ENCODE measurements at places on chromosomes 4 and X.

DNA sequence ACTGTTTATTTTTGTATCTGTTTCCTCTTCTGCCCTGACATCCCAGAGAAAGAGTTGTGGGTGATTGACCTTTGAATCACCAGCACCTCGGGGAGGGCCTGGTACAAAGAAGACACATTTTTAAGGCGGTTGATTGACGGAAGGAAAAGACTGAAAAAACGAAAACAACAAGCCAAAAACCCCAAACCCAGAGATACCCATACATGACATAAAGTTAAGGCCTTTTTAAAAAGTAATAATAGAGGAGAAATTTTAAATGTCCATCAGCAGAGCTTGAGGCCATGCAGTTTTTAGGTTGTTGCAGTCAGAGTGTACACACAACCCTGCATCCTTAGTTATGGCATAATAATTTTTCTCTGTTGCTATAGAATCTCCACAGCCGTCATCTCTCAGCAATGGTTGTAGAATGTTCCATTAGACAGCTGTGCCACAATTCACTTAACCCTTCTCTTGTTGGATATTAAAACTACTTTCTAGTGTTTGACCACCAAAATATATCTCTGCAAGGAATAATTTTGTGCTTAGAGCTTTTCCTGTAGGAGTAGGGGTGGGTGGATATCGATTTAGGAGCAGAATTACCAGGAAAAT lies 110.2 kb downstream of the GNL3L start:
- DNase-seq: no peak
- no peaks in the 10 kb centered on the region for H3K27me3 ChIP-seq
- H3K4me1 ChIP-seq: peaks cover 5% of the 10 kb centered on the region
- H3K4me3 ChIP-seq: peak overlapping the region; percentile 84
- no peaks in the 10 kb centered on the region for H3K36me3 ChIP-seq
- H3K27ac ChIP-seq: peak overlapping the region; percentile 99

DNA sequence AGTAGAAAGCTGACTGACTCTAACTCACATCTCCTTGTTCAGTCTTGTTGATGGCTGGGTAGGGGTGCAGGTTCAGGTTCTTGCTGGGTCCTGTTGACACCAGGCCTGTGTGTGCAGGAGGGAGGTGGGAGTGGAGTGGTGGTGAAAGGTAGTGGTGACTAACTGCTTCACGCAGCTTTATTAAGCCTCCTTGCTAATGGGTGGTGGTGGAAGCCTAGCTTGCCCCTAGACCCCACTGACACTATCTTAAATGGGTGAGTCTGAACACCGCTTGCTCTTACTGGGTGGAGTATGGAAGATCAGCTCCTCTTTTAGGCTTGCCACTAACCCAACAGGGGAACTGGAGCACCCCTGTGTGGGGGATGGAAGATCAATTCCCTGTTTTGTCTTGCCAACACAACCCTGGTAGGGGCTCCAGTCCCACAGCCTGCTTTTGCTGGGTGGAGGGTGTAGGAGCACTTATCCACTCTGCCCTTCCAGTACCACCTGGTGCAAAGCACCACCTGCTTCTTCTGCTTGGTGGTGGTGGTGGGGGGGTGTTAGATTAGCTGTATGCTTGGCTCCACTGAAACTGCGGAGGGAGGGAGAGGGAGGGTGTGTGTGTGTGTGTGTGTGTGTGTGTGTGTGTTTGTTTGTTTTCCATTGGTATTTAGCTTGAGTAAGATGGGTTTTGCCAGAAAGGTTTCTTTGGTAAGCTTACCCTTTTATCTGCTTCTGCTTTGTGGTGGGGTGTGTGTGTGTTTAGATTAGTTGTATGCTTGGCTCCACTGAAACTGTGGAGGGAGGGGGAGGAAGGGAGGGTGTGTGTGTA lies 25.6 kb downstream of the KDM6A start:
- H3K4me3 ChIP-seq: no peak overlapping the region
- peaks cover 10% of the 10 kb centered on the region for H3K36me3 ChIP-seq
- peak overlapping the region; percentile 61 for H3K27ac ChIP-seq
- peaks cover 45% of the 10 kb centered on the region for H3K4me1 ChIP-seq
- peak; percentile 22 for DNase-seq

DNA sequence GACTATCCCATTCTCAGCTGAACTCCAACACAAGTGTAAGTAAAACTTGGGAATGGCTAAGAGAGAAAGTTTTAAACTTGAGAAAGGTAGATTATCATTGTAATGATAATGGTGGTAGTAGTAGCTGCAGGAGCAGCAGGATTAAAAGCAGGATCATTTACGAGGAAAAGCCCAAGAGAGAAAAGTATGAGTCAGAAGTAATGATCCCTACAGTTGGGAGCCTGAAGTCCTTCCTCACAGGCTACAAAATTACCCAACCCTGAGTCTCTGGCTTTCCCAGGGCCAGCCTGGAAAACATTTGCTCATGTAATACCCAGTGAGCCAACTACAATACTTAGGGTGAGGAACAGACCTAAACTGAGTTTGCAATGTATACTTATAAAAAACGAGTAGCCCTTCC lies 4.4 kb upstream of the PRDM8 start:
- DNase-seq: no peak
- H3K4me3 ChIP-seq: no peak overlapping the region
- H3K27me3 ChIP-seq: peaks cover 29% of the 10 kb centered on the region
- H3K4me1 ChIP-seq: peaks cover 5% of the 10 kb centered on the region

DNA sequence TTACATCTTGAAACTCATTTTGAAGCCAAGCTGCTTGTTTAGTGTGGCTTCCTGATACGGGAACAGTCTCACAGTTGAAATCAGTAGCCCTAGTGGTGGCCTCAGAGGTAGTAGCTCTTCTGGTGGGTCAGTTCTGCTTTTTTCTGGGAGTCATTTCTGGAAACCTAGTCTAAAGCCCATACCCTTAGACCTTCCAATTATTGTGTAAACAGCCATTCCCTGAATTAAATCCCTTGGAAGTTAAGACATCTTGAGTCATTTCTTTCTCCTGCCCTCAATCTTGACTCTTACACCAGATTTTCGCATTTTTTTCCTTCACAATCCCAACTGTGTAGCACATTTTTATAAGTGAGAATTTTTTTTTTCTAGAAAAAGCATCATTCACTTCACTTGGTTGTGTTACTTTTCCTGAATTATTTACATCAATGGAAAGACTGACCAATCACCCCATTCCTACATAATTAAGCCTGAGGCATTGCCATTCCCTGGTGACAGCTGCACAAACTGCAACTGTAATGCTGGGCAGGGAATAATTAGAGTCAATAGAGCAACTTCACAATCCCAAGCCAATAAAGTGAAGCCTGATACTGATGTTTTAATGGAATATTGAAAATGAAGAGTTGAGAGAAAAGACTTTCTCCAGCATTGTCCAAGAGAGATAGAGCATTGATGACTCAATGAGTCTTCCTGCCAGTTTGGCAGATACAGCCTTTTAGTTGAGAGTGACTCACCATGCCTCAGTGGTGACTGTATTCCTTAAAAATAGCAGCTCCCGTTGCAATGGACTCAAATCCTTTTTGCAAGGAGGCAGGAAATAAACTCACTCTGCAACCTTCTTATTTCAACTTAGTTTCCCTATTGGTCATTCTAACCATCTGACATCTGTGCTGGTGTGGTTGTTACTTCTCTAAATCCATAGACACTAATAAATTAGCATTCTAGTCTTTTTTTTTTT lies 13.0 kb upstream of the SEPSECS start:
- H3K27me3 ChIP-seq: no peaks in the 10 kb centered on the region
- H3K4me3 ChIP-seq: no peak overlapping the region
- peaks cover 16% of the 10 kb centered on the region for H3K4me1 ChIP-seq

DNA sequence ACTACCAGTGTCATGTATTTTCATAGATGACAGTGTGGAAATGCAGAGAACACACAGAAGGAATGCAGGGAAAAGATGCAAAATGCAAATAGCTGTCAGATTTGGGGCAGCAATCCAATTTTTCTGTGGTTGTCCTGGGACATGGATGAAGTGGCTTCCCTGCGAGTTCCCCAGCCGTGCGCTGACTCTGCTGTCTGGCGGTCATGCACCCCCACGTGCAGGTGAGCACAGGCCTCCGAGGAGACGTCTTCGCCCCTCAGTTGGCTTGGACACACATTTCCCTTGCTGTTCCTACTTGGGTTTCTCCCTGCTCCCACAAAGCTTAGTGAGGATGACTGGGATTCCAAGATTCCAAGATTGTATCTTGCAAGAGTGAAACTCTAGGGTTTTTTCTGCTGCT lies 24.4 kb downstream of the BLOC1S4 start:
- peaks cover 7% of the 10 kb centered on the region for H3K4me1 ChIP-seq
- H3K27me3 ChIP-seq: no peaks in the 10 kb centered on the region

DNA sequence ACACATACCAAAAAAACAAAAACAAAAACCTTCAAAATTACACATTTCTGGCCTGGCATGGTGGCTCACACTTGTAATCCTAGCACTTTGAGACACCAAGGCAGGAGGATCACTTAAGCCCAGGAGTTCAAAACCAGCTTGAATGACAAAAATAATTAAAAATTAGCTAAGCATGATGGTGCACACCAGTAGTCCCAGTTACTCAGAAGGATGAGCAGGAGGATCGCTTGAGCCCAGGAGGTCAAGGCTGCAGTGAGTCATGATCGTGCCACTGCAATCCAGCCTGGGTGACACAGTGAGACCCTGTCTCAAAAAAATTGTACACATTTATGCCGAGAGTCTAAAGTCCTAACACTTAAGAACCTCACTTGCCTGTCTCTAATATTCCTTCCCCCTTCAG lies 18.3 kb downstream of the SLC39A8 start:
- DNase-seq: no peak
- no peak overlapping the region for H3K27ac ChIP-seq
- H3K27me3 ChIP-seq: no peaks in the 10 kb centered on the region

DNA sequence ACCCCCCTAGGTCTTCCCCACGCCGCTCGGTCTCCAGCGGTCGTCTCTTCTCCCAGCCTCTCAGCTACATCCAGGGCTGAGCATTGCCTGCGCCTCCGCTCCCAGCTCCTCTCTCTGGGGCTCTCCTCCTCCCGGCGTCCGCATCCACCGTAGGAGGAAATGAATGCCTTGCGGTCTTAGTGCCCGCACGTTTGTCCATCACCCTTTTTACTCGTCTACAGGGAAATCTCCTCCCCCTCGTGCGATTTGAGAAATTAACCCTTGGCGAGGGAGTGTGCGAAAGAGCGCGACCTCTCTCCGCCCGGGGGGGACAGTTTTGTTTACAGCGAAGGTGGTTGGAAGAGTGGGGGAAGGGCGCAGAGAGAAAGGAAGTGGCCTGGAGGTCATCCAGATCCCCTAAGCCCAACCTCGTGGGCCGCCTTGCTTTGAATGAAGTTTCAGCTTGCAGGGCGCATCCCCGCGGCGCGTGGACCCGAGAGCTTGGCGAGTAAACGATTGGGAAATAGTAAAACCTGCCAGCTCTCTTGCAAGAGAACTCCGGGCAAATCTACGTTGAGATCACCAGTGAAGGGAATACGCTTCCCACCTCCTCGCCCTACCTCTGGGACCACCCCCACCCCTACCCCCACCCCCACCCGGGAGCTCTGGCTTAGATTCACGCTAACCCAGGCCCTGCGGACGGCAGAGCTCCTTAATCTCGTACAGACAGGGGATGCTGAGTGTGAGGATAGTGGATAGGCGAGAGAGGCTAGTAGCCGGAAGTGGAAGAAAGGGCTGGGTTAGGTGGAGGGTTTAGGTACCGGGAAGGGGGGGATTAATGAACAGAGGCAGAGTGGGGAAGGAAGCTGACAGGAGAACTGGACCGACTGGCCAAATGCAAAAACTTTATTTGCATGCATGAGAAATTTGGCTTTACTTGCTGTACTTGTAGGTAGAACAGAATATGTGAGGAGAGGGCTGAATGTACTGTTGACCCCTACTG lies at the start of gene ELOVL6:
ELOVL6 (minus strand) TSS at position 181 of the 982 bp plus-strand sequence. CDS start 280 bp downstream, outside the sequence.
- H3K36me3 ChIP-seq: peaks cover 7% of the 10 kb centered on the region
- peak; percentile 62 for DNase-seq
- H3K27me3 ChIP-seq: no peaks in the 10 kb centered on the region
- H3K4me3 ChIP-seq: peak within 1 kb of the TSS; percentile 95
- peak within 1 kb of the TSS; percentile 96 for H3K27ac ChIP-seq

DNA sequence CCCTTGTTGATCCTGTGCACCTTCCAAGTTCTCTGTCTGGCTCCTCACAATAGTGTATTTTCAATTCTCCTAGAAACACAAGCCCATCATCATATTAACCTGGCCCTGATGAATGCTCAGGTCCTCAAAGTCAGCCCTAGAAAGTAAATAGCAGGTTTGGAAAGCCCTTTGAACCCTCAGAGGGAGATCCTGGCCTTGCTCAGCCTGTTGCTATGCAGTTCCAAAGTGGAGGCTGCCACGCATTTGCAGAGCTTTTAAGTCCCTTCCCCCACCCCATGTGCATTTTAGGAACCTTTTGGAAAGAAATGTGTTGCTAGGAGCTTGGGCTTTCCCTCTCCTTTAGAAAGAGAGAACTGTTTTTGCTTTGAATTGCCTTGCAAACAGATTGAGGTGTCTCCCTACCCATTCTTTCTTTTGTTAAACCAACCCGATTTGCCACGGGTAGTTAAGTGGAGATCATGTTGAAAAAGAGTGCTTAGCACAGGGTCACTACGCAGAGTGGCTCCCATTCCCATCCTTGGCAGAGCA lies 12.2 kb downstream of the MAMLD1 start:
- H3K4me1 ChIP-seq: no peaks in the 10 kb centered on the region
- H3K27ac ChIP-seq: no peak overlapping the region
- no peak for DNase-seq
- no peaks in the 10 kb centered on the region for H3K27me3 ChIP-seq
- H3K4me3 ChIP-seq: no peak overlapping the region

- H3K27ac ChIP-seq: no peak overlapping the region
- peaks cover 46% of the 10 kb centered on the region for H3K27me3 ChIP-seq
- H3K4me1 ChIP-seq: peaks cover 13% of the 10 kb centered on the region
Observed at GRCh38 chr4:20255251-20255586, 3.5 kb downstream of the SLIT2 start.

DNA sequence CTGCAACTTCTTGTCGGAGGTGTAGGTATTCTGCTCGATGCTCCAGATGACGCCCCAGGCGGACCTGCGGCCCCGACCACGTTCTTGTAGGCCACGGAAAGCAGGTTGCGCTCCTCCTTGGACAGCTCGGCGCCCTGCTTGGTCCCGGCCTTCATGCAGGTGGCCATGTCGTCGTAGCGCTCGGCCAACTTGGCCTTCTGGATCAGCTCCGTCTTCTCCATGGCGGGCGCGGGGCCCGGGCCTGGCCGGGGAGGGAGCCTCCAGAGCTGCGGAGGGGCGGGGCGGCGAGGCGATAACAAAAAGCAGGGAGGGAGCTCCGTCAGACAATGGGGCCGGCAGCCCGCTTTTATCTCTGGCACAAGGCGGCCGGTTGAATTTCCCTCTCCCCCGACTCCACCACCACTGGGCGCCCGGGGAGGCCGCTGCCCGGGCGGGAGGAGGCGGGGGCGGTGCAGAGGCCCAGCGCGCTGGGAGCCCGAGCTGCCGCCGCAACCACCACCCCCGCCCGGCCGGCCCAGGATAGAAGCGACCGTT lies 28.3 kb upstream of the DRP2 start:
- H3K4me3 ChIP-seq: no peak overlapping the region
- no peak overlapping the region for H3K27ac ChIP-seq
- no peaks in the 10 kb centered on the region for H3K36me3 ChIP-seq
- H3K4me1 ChIP-seq: peaks cover 2% of the 10 kb centered on the region

- H3K4me3 ChIP-seq: no peak overlapping the region
- no peaks in the 10 kb centered on the region for H3K27me3 ChIP-seq
- no peaks in the 10 kb centered on the region for H3K36me3 ChIP-seq
- no peak for DNase-seq
- H3K4me1 ChIP-seq: no peaks in the 10 kb centered on the region
- H3K27ac ChIP-seq: no peak overlapping the region
Observed at GRCh38 chr4:94726524-94727123, 31.1 kb upstream of the BMPR1B start.

Measured in activated naive CD4-positive, alpha-beta T cell treated with anti-CD3 and anti-CD28 coated beads for 36 hours (primary cell).